HS-5 (cell line): ENCODE measurements at places on chromosomes 4 and X.

- DNase-seq: no peak
These were observed 171.0 kb upstream of the ATOH1 start for GRCh38 chr4:93657527-93657926.

DNA sequence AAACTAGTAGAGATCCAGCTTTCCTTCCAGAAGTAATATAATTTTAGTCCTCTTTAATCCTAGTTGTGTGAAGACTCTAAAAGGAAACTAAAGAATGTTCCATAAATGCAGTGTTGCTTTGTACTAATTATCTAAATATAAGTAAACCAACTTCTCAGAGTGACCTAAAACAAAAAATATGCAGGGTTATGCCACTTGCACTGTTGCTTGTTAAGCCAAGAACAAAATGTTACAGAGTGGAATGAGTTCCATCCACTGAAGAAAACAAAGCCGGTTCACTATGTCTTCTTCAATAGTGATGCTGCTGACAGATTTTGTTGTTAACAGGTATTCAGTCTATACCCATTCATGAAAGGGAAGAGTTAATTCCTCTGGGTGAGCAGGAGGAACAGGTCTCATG, 252.0 kb upstream of the DIAPH2 start:
- DNase-seq: no peak

DNA sequence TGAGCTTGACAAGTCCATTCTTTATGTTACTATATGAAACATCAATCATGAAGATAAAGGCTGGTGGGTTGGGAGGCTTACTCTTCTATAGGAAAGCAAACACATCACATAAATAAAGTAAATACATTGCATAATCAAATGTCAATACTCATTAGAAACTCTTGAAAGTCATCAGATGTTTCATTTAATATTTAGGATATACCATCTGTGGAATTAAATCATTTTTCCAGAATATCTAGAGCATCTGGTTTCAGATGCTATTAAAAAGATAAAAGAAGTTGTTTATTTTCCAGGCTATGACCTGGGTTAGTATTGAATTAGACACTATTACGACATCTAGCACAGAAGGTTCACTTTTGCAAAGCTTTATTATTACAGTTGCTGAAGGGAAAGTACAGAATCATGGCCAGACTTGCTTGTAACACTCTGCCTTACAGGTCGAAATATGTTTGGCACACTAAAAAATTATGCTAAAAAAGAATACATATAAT, 72.6 kb downstream of the METTL14 start:
- no peak for DNase-seq

DNA sequence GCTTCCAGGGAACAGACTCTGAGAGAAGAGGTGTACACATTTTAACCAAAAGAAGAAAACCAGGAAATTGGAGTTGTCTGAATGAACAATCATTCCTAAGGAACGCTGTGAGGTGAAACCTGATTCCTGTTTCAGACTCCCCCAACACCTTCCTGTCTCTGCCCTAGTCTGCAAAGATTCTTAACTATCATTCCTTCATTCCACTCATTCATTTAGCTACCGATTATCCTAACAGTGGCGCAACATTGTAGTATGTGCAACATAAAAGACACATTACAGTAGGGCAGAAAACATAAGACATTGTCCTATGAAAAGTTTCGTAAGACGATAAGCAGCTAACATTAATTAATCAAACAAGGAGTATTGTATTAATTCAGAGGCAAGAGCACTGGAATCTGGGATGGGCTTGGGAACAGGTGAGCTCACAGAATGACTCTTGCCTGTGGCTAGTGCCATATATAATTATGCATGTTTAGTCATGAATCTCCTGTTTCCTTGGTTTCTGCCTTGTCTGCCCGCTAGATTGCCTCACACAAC, 23.8 kb upstream of the ADH7 start:
- DNase-seq: no peak

DNA sequence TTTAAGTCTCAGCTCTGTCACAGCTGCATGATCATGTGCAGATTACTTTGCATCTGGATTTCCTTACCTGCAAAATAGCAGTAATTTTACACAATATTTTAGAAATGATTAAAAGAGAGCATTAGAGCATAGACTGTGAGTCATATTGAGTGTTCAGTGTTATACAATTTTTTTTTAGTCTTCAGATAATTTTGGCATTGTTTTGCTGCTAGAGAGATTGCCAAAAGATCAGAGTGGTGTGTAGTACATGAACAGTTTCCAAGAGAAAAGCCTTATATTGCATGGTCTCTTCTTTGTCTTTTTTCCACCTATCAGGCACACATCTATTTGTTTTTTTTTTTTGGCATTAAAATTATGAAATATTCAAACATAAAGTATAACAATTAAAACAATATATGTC, 209.6 kb upstream of the TLL1 start:
- DNase-seq: no peak

DNA sequence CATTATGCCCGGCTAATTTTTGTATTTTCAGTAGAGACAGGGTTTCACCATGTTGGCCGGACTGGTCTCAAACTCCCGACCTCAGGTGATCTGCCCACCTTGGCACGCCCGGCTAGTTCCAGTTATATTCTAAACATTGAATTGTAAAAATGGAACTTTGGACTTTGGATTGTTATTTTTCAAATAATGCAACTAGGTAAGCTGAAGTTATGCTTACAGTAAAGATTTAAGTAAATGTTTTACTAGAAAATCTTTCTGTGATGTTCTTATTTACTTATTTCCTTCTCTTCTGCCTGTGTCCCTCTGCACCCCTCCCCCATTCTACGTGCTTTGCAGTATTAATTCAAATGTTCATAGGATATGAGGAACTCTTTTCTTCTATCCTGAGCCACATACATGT, 26.1 kb downstream of the GK start:
- DNase-seq: no peak

DNA sequence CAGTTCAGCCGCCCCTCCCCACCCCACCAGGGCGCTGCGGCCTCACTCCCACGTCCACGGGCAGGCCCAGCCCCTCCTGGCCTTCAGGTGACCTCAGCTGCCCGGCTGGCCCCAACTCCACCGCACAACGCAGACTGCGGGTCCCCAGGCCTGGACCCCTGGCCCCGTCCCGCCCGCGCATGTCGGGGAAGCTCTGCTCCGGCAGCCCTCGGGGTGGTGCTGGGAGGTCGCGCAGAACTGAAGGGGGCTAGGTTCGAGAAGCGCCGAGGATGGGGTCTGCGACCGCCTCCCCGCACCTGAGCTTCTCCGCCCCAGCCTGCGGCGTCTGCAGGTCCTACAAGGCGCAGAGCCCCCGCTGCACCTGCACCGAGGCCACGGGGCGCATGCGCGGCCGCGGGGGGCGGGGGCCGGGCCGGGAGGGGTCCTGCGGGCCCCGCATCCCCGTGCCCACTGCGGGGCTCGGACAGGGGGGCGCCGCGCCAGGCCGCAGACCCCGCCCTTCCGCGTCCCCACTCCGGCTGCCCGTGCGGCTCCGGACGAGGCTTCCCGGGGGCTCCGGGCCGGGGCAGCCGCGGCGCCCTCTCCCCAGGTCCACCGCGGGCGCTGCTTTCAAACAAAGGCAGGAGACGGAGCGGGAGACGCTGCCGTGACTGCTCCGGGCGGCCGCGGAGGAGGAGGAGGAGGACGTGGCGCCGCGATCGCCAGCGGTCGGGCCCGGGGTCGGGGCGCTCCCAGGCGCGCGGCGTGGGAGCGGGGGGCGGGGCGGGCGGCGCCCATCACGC, 672 bp upstream of the NAT8L start:
- DNase-seq: no peak

- DNase-seq: no peak
These were observed 261.9 kb downstream of the FRMPD4 start for GRCh38 chrX:12400218-12400617.
